Pons (tissue), 1 donor: ENCODE measurements at places on chromosomes 12 and 14.

DNA sequence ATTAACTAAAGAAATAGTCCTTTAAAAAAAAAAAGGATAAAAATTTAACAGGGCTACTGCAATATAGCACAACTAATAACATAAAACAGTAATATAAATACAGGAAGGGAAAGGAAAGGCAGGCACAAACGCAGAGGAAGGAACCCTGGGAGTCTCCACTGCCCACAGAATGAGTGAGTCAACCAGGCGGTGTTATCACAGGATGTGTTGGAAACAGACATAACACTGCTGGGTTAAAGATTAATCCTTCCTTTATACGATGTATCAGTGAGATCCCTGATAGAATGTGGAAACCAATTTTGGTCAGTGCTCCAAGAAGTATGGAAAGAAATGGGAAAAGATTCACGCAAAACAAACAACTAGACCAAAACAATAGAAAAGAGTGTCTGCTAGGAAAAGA, 47.9 kb downstream of the FGD6 start:
- no peak for DNase-seq

DNA sequence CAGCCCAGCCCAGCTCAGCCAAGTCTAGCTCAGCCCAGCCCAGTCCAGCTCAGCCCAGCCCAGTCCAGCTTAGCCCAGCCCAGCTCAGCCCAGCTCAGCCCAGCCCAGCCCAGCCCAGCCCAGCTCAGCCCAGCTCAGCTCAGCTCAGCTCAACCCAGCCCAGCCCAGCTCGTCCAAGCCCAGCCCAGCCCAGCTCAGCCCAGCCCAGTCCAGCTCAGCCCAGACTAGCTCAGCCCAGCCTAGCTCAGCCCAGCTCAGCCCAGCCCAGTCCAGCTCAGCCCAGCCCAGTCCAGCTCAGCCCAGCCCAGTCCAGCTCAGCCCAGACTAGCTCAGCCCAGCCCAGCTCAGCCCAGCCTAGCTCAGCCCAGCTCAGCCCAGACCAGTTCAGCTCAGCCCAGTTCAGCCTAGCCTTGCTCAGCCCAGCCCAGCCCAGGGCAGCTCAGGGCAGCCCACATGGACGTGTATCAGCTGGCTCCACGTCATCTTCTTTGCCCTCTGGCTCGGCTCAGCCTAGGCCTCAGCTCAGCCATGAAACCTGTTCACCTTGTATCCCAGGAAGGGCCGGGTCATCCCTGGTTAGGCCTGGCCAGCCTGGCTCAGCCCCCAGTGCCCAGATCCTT, 185.6 kb downstream of the TMEM121 start:
- DNase-seq, result no peak

GRCh38 chr12:86170051-86170450, 86.1 kb downstream of the MGAT4C start:
- no peak for DNase-seq

DNA sequence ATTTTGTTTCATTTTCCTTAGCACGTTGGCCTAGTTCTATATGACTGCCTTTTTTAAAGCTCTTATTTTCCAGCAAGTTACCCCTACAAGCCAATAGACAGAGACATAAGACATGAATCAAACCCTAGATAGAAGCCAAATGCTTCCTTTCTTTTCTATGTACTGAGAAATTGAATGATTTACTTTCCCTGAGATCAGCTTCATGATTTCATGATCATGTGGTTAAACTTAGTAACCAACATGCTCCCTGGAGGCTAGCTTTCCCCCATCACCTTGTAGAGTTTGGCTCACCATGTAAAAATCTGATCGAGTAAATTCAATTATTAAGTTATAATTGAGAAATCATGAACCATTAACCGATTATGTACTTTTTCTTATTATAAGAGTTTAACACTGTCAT, 148.1 kb upstream of the LRIG3 start:
- DNase-seq, result no peak
